Vagina (tissue), 2 donors: ENCODE measurements at places on chromosomes 7 and 10.

DNA sequence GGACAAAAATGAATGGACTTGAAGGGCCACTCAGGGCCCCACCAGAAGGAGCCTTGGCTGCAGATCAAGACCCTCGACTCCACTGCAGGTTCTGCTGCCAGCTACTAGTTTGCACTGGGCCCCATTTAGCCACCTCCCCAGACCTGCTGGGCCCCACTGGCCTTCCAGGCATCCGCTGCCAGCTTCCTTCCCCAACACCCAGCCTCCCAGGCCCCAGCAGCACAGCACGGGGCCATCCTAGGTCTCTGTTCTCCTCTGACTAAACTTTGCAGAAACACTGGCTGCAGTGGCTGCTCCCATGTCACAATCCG is 277.4 kb upstream of the KLF14 start:
- DNase-seq, result no peak
- H3K27me3 ChIP-seq, result no peaks in the 10 kb centered on the region
- H3K4me3 ChIP-seq, result no peak overlapping the region
- H3K27ac ChIP-seq, result peak overlapping the region; percentile 56

GRCh38 chr7:11319491-11320274 is 346.0 kb downstream of the PHF14 start:
- no peak for DNase-seq
- H3K36me3 ChIP-seq, result no peaks in the 10 kb centered on the region
- no peaks in the 10 kb centered on the region for H3K4me1 ChIP-seq
- no peak overlapping the region for H3K4me3 ChIP-seq
- H3K27ac ChIP-seq, result no peak overlapping the region
- H3K27me3 ChIP-seq, result no peaks in the 10 kb centered on the region

- no peaks in the 10 kb centered on the region for H3K36me3 ChIP-seq
- no peaks in the 10 kb centered on the region for H3K4me1 ChIP-seq
- H3K4me3 ChIP-seq, result no peak overlapping the region
- H3K27ac ChIP-seq, result no peak overlapping the region
These were observed 28.4 kb upstream of the AGK start for GRCh38 chr7:141522657-141523342.

DNA sequence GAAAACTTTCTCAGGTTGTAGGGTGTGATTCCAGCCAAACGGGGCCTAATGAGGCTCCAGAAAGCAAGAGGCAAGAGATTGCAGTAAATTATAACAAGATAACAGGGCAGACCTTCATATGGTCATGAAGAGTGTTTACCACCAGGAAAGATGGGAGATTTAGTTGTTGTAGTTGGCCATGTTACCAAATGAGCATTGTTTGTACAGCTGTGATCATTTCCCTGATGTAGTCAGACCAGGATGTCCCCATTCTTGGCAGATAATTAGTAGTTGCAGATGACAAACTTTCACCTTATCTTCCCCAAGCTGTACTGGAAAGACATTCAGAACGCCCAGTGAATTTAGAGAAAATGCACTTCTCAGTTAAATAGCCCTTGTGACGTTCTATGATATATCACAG is 630.8 kb downstream of the ANKRD7 start:
- H3K27ac ChIP-seq, result no peak overlapping the region
- H3K27me3 ChIP-seq, result no peaks in the 10 kb centered on the region
- H3K4me1 ChIP-seq, result no peaks in the 10 kb centered on the region
- DNase-seq, result no peak
- H3K4me3 ChIP-seq, result no peak overlapping the region

DNA sequence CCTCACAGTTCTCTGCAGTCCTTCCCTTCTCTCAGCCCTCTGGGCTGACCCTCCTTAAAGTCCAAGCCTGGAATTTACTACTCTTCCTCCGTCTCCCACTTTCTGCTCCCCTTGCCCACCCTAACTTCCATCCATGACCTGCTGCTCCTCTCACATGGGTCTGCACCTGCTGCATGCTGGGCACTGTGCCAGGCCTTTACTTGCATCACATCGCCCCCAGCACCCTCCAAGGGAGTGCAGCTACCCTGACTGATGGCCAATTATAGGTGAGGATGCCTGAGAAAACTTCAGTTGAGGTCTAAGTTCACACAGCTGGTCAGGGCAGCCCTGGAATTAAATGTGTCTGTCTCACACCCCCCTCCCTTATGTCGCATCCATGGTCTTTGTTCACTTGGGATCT is 53.6 kb upstream of the ZPBP start:
- H3K4me1 ChIP-seq, result no peaks in the 10 kb centered on the region
- DNase-seq, result no peak
- no peak overlapping the region for H3K27ac ChIP-seq

- DNase-seq, result no peak
- H3K4me3 ChIP-seq, result no peak overlapping the region
- no peak overlapping the region for H3K27ac ChIP-seq
- no peaks in the 10 kb centered on the region for H3K4me1 ChIP-seq
- H3K27me3 ChIP-seq, result no peaks in the 10 kb centered on the region
- no peaks in the 10 kb centered on the region for H3K36me3 ChIP-seq
These were observed 80.5 kb downstream of the C10orf105 start for GRCh38 chr10:71638822-71639719.

DNA sequence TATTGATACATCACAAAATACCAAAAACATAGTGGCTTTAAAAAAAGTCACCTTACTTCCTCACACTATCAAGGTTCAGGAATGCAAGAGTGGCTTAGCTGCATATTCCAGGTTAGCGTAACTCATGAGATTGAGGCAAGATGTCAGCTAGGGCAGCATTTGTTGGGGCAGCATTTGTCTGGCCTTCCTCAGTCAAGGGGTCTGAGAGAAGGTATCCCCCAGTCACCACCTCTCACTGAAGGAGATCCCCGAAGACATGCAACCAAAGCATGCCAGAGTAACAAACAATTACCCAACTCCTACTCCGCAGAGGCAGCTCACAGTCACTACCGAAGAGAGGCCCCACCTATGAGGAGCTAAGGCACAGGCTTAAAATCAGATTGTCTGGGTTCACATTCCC is 48.4 kb downstream of the C10orf71 start:
- no peak overlapping the region for H3K4me3 ChIP-seq
- no peak for DNase-seq
- H3K27me3 ChIP-seq, result no peaks in the 10 kb centered on the region
- no peaks in the 10 kb centered on the region for H3K4me1 ChIP-seq
- no peaks in the 10 kb centered on the region for H3K36me3 ChIP-seq

DNA sequence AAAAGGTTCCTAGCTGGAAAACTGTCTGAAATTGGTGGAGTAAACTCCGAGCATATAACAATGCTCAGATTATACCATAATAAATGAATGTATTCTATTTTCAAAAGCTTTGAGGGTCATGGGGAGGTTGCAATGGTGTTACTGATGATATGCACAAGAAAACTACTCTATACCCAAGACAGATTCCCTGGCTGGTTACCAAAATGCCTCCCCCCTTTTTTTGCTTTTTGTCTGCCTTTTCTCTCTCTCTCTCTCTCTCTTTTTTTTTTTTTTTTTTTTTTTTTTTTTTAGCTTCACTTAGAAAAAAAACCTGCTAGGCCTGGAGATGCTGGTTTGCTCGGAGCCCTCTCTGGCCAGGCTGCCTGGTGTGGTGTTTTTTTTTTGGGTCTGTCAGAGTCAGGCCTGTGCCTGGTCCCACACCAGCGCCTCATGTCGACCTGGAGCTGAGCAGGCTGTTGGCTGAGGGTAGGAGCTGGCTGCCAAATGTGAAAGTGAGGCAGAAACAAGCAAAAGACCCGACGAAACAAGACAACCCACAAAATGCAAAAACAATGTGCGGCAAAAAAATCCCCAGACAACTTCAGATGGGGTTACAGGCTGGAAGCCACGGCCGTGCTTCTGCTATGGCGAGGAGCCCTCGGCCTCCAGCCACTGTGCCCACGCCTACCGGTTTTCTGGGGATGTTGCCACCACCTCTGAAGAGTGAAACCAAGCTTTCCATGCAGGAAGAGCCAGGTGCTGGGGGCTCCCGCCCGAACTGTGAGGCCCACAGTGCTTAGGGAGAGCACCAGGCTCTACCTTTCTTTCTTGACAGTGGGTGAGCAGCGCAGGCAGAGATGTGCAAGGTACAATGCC is 59.9 kb upstream of the EFCAB10 start:
- H3K4me3 ChIP-seq, result no peak overlapping the region
- H3K36me3 ChIP-seq, result no peaks in the 10 kb centered on the region
- no peak overlapping the region for H3K27ac ChIP-seq
- no peak for DNase-seq
- H3K4me1 ChIP-seq, result peaks cover 19% of the 10 kb centered on the region
- H3K27me3 ChIP-seq, result no peaks in the 10 kb centered on the region

- H3K27ac ChIP-seq, result no peak overlapping the region
- no peaks in the 10 kb centered on the region for H3K4me1 ChIP-seq
- DNase-seq, result no peak
- H3K36me3 ChIP-seq, result no peaks in the 10 kb centered on the region
- H3K27me3 ChIP-seq, result no peaks in the 10 kb centered on the region
- H3K4me3 ChIP-seq, result no peak overlapping the region
These were observed 1203.2 kb downstream of the SORCS3 start for GRCh38 chr10:105844241-105844640.

DNA sequence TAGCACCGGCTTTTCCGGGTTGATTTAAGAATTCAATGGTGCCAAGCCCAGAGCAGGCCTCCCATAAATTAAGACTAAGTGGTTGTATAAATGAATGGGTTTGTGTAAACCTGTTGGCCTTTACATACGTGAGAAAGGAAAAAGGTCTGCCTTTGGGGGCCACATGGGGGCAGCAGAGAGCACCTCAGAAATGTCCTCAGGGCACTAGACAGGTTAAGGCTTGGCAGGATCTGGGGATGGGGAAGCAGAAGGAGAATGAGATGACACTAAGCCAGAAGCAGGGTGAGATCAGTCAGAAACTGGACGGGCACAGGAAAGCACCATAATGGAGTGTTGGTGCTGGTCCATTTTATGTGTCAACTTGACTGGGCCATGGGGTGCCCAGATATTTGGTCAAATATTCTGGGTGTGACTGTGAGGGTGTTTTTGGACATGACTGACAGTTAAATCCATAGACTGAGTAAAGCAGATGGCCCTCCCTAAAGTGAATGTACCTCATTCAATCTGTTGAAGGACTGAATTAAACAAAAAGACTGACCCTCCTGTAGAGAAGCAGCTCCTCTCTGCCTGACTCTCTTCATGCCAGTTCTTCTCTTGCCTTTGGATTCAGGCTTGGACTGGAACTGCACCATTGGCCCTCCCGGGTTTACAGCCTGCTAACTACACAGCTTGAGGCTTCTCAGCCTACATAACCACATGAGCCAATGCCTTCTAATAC is 58.9 kb downstream of the FRMPD2 start:
- DNase-seq, result no peak
- H3K27me3 ChIP-seq, result no peaks in the 10 kb centered on the region
- no peak overlapping the region for H3K27ac ChIP-seq
- no peaks in the 10 kb centered on the region for H3K36me3 ChIP-seq

DNA sequence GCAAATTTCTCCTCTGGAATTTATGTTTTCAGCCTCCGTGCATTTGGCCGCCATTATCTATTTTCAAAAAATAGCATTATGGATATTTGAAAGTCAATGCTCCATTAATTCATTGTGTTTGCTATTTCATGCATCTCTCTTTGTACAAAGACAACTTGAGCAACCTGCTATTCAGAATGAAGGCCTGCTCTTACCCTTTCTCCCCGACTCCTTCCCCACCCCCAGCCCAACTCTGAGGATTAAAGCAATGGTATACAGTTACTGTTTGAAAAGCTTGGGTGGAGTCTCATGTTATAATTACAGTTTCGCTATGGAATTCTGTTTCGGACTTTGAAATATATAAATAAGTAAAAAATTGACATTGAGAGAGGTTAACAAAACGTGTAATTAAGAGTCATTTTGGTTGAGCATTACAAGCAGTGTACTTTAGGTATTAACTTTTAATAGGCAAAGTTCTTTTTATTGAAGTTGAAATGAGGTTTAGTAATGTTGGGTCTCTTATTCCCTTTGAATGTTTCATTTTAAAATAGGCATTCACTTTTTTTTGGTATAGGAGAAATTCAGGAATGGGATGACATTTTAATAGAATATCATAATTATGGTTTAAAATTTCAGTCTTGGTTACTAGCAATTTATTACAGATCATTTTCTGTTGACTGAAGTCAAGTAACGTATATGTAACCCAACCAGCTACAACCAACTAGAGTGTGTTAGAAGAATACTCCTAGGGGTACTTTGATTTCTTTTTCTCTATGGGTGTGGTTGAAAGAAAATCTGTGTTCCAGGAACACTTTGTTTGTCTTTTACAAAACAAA is 93.1 kb downstream of the ARID5B start:
- H3K4me1 ChIP-seq, result peaks cover 55% of the 10 kb centered on the region
- DNase-seq, result no peak
- H3K27ac ChIP-seq, result peak overlapping the region; percentile 78

DNA sequence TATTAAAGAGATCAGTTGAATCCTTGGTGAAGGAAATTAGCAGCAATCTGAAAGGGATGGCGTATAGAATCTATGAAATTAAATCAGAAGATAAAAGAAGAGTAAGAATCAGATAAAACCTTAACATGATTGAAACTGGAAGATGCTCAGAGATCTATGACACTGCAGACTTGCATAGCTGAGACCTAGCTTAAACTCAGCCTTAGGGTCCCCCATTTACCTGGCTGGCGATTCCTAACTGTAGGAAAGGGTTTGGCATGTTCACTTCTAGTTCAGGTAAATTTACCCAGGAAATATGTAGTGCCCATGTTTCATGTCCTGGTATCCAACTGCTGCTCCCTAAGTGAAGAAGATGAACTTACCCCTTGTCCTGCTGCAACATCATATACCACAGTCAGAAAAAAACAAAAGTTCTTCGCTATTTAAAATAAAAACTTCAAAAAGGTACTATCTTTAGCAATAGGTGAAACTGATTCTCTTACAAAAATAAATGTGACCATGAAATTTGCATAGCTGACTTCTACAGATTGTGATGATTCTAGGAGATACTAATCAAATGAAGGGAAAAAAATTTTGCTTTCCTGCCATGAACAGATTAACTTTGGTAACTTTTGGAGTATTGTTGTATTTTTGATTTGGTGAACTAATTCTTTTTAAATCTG is 47.8 kb upstream of the TMEM243 start:
- H3K4me3 ChIP-seq, result no peak overlapping the region
- DNase-seq, result no peak
- no peaks in the 10 kb centered on the region for H3K27me3 ChIP-seq
- no peaks in the 10 kb centered on the region for H3K36me3 ChIP-seq
- no peaks in the 10 kb centered on the region for H3K4me1 ChIP-seq
- no peak overlapping the region for H3K27ac ChIP-seq

GRCh38 chr7:47335071-47335470 is 246.8 kb downstream of the TNS3 start:
- no peak for DNase-seq
- H3K4me3 ChIP-seq, result no peak overlapping the region
- no peaks in the 10 kb centered on the region for H3K27me3 ChIP-seq
- H3K36me3 ChIP-seq, result no peaks in the 10 kb centered on the region
- peaks cover 62% of the 10 kb centered on the region for H3K4me1 ChIP-seq

- H3K27me3 ChIP-seq, result no peaks in the 10 kb centered on the region
- no peaks in the 10 kb centered on the region for H3K4me1 ChIP-seq
- no peak overlapping the region for H3K27ac ChIP-seq
- H3K4me3 ChIP-seq, result no peak overlapping the region
These were observed 928.7 kb downstream of the IPMK start for GRCh38 chr10:57338823-57339558.
